ENCODE measurements at places on chromosomes 12 and 14. TPM values are rescaled to one million over a fixed set of nuclear protein-coding genes. Genes with fewer than 3 reads are reported as not detected.

DNA sequence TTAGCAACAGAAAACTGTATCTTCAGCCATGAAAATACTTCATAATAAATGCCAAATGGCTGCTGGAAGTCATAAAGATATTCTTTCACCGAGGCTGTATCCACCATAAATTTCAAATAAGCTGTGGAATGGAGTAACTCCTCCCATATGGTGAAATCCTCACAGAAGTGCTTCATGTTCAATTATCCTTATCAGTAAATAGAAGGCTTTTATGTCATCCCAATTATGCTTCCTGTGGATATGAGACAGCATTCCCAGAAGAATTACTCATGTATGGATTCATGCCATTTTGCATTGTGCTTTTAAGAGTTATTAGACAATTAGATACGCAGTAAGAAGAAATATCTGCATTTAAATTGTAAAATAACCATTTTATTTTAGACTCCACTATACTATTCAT is 99.0 kb downstream of the RTN1 start:
- no peak overlapping the region for H3K27ac ChIP-seq
- no peaks in the 10 kb centered on the region for H3K4me1 ChIP-seq
- no peaks in the 10 kb centered on the region for H3K27me3 ChIP-seq
- H3K36me3 ChIP-seq: no peaks in the 10 kb centered on the region
- no peak for DNase-seq

DNA sequence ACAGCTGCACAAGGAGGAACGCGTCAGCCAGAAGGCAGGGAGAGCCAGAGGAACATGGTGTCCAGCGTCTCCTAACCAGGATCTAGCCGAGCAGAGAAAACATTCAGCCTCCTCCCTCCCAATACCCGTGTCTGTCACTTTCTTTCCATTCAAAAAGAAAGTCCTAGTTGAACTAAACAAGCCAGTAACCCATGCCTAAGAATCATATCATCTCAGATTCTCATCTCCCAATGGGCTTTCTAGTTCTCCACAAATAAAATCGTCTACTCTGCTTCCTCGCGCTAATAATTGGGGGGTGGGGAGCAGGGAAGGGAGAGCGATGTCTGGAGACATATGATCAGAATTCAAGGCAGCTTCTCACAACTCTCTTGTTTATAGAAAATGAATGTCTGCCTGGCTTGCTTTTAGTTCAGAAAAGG is 7.4 kb downstream of the NKX2-1 start:
- H3K27me3 ChIP-seq: peaks cover 7% of the 10 kb centered on the region
- no peaks in the 10 kb centered on the region for H3K36me3 ChIP-seq
- peaks cover 2% of the 10 kb centered on the region for H3K4me1 ChIP-seq
- H3K27ac ChIP-seq: no peak overlapping the region
- no peak overlapping the region for H3K4me3 ChIP-seq

- H3K4me1 ChIP-seq: no peaks in the 10 kb centered on the region
- no peaks in the 10 kb centered on the region for H3K36me3 ChIP-seq
- no peaks in the 10 kb centered on the region for H3K27me3 ChIP-seq
- no peak overlapping the region for H3K4me3 ChIP-seq
These were observed 7.1 kb upstream of the PRPH start for GRCh38 chr12:49287876-49288275.

DNA sequence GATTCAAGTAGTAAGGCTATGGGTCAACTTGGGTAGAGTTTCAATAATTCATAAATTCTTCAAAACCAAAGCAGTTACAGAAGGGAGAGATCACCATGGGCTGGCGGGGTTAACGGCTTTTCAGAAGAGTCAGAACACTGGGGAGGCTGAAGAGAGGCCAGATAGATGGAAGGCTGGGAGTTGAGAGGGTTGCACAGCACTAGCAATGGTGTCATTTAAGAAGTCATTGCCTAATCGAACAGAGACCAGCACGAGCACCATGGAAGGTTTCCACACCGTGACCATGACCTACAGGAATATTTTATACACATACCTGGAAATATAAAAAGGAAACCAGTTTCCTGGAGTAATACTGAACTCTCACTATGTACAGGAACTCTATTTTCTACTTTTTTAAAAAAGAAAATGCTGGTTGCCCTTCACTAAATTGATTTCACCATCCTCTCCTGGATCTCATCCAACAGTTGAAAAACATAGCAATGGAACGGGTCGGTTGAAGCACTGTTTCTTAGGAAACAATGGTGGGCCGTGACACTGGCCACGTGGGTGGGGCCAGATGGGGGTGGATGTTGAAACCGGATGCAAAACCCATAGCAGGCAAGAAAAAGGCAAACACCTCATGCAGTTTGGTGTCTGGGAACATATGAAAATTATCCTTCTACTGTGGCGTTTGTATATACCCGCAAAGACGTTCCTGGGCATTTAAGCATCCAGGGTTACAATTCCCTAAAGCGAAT is 38.0 kb upstream of the RIN3 start:
- H3K27me3 ChIP-seq: no peaks in the 10 kb centered on the region
- DNase-seq: no peak
- no peaks in the 10 kb centered on the region for H3K36me3 ChIP-seq
- no peaks in the 10 kb centered on the region for H3K4me1 ChIP-seq

DNA sequence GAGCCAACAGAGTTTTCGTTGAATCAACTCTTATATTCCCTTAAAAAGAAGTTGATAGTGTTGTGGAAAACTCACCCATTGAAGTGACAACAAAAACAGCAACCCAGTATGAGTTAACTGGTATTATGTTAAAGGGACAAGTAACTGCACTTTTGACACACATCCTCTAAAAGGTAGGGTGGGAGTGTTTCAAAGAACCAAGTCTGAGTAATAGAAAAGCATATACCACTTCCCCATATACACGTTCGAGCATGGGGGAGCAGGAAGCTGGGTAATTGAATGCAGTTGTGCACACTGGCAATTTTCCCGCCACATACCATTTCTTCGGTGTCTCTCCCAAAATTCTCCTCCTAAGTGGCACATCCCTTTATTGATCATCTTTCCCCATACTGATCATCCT is 31.5 kb downstream of the IFNG-AS1 start:
- no peaks in the 10 kb centered on the region for H3K36me3 ChIP-seq
- no peaks in the 10 kb centered on the region for H3K27me3 ChIP-seq
- DNase-seq: no peak
- H3K4me1 ChIP-seq: no peaks in the 10 kb centered on the region
- H3K27ac ChIP-seq: no peak overlapping the region

The RFX4 gene
- 0.64 TPM for total RNA-seq

DNA sequence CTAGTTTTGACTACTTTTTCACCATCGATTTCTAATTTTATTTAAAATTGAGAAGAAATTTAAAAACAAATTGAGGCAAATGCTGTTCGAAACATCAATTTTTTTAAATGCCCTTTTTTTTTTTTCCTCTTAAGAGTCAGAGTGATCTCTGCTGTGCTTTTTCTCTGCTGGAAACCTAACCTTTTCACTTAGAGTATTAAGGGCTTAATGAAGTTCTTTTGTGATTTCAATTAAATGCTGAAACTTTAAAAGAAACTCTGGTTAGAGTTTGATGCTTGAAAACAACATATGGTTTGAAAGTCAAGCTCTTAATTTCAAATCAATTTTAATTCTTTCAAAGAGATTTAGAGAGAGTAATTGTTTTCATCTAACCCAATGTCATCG is 171.8 kb downstream of the TMTC2 start:
- H3K4me1 ChIP-seq: no peaks in the 10 kb centered on the region
- DNase-seq: no peak
- H3K27me3 ChIP-seq: no peaks in the 10 kb centered on the region
- H3K36me3 ChIP-seq: no peaks in the 10 kb centered on the region
- no peak overlapping the region for H3K27ac ChIP-seq

DNA sequence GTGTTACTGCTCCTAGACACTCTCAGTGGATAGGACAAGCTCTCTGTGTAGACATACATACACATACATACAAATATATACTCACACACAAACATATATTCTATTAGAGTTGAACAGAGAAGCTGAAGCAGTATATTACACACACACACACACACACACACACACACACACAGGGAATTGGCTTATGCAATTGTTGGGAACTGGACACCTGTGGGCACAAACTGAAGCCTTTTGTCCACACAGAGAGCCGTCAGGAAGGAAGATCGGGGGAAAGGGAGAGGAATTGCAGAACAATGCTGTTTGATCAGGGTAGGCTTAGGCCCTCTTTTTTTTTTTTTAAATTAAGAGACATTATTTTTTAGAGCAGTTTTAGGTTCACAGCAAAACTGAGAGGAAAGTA is 180.7 kb upstream of the DDHD1 start:
- no peak overlapping the region for H3K4me3 ChIP-seq
- no peaks in the 10 kb centered on the region for H3K27me3 ChIP-seq
- no peak for DNase-seq
- H3K36me3 ChIP-seq: no peaks in the 10 kb centered on the region
- H3K27ac ChIP-seq: no peak overlapping the region
